ENCODE measurements at places on chromosomes 6 and 20.

GRCh38 chr6:135062735-135063134, 8.1 kb upstream of the HBS1L start:
- DNase-seq, result no peak

GRCh38 chr6:113457198-113457597, 399.9 kb upstream of the MARCKS start:
- no peak for DNase-seq

GRCh38 chr20:63407928-63408683, 47.0 kb upstream of the CHRNA4 start:
- no peak for DNase-seq

DNA sequence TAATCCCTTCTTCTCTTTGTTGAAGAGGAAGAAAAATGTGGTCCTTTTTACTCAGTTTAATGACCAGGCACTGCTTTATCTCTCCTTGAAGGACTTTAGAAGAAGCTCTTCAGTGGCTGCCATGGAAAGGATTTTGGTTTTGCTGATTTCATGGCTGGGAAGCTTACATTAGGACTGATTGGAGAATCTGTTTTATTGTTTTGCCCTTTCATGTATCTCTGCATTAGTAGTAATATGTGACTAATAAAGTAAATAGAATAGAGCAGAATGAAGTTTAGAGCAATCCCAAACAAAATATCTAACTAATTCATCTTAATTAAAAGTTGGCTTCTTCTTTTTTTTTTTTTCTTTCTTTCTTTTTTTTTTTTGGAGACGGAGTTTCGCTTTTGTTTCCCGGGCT, 502.9 kb downstream of the HAO1 start:
- DNase-seq, result no peak

- DNase-seq, result no peak
Observed at GRCh38 chr6:144152334-144152900, 2.1 kb downstream of the STX11 start.

DNA sequence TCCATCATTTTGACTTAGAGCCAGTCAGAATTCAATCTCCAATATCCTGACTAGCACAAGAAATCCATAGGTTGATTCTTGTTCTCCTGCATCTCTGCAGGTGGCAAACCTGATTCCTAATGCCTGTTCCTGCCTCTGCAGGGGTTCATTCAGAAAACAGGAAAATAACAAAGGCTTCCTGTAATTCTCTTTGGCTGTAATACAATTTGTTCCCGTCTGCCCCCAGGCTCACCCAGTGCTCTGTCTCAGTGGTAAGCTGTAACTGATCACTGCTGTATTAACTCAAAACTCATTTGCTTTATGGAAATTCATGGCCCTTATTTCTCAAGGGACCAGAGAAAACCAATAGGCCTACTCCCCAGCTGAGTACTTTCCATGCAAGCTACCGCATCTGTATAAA, 88.6 kb downstream of the OPRM1 start:
- no peak for DNase-seq

DNA sequence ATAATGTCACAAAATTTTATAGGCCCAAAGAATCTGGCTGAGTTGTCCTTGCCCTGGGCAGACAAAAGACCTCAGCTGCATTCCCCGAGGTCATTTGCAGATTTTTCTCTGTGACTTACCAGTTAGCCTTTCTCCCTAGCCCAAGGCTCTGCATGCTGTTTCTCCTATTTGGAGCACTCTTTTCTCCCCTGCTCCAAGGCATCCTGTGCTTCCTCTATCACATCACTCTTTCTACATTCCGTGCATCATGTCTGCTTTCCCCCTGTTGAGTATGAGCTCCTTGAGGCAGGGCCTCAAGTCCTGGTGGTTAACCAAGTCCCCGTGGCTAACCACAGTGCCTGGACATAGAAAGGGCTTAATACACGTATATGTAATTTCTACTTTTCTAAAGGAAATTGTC, 593 bp upstream of the GSTA3 start:
- no peak for DNase-seq

DNA sequence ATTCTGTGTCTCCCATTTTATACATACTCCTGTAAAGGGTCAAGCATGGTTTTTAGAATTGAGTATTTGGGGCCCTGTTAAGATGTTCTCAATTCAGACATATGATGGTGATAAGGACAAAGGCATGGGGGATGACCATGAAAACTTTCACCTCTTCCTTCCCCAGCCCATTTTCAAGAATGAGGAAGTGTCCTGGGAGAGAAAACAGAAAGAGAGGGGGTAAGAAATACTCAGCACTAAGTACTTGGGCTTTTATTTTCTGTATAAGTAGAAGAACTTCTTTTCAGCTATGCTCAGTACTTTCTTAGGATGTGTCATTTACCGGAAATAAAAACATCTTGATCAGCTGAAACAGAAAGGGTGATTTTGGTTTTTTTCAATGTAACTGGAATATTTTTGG, 10.9 kb upstream of the MBOAT1 start:
- DNase-seq, result no peak

Measured in stimulated activated CD8-positive, alpha-beta memory T cell treated with anti-CD3 and anti-CD28 coated beads, Interleukin-12 subunit alpha, Interleukin-12 subunit beta, amount 100 ng/mL, for 1 hour (primary cell).